ENCODE measurements at places on chromosomes 2 and 18. TPM values are rescaled to one million over a fixed set of nuclear protein-coding genes. Genes with fewer than 3 reads are reported as not detected.

DNA sequence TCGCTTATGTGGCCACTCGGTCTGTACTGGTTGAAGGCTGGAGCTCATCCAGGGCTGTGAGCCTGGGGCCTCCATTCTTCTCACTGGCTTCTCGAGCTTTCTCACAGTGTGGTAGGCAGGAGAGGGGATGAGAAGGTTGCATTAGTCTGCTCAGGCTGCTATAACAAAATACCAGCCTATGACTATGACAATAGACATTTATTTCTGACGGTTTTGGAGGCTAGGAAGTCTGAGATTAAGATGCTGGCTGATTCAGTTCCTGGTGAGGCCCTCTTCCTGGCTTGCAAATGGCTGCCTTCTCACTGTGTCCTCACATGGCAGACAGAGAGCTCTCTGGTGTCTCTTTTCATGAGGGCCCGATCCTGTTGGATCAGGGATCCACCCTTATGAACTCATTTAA lies 6.2 kb upstream of the STK25 start:
- no peak for DNase-seq

- DNase-seq = no peak
Measured at GRCh38 chr18:50453014-50453680, 78.3 kb downstream of the SKA1 start.

GRCh38 chr2:113263546-113263945 lies 15.2 kb downstream of the PAX8 start:
- no peak for DNase-seq

DNA sequence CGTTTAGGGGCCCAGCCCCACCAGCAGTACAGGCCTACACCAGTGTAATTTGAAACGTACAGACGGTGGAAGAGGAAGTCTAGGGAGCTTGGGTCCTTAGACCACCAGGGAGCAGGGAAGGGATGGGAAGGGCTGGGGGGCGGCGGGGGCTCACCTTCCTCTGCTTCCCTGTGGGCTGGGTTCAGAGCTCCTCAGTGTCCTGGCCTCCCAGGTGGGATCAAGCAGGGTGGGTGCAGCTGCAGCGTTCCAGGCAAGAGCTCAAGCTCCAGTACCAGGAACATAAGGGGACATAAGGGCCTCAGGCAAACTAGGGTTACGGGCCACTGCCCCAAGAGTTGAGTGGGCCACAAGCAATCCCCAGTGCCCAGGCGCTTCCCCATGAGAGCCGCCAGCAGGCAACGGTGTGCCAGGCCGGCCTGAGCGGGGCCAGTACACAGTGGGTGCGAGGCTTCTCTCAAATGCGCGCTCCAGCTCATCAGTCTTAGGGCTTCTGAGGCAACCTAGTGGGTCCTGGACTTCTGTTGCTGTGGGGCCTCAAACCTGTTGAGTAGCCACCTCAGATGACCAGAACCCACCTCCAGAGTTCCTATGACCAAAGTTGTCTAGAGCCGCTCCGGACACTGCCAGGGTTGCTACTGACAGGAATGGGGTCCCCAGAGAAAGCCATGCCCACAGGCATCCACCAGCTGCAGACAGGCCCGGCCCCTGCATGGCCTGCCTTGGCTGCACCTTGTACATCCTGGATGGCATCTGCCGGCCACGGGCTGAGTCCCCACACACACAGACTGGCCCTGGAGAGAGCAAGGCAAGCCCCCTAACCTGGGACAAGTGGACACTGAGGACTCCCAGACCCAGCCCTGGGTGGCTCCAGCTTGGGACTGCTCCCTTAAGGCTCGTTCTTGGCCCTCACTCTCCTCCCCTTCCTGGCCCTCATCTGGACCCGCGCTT lies 5.2 kb downstream of the ANKRD23 start:
- no peak for DNase-seq

TLX2 gene
- total RNA-seq = not detected

LOXHD1 gene
- total RNA-seq = 1.3 TPM

ABCG5 gene
- not detected for total RNA-seq
